Activated effector memory CD4-positive, alpha-beta T cell treated with anti-CD3 and anti-CD28 coated beads, Interleukin-2, amount 50 U/mL, for 16 hours (primary cell): ENCODE measurements at places on chromosomes 16 and 17.

DNA sequence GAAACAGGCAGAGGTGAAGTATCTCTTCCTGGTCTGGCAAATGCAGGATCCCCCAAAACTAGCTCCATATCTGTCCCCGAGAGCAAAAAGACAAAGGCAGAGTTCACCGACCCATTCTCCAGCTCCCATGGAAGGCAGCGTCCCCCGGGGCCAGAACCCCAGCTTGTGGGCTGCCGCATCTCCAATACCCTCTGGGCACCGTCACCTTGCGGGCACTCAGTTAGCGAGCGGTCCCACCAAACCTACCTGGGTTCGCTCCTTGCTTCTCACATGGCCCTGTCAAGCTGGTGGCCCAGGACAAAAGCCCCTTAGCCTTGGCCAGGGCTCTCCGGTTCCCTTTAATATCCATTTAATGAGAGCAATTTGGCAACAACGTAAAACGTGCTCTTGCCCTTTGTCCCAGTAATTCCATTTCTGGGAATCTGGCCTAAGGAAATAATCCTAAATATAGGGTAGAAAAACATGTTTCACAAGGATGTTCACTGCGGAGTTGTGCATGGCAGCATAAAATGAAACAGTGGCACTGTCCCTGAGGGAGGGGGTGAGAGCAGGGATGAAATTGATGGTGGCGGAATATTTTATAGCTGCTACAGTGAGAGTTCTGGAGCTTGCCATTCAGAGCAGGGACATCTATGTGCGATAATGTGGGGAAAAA, 157.1 kb downstream of the CMIP start:
- no peak for DNase-seq

DNA sequence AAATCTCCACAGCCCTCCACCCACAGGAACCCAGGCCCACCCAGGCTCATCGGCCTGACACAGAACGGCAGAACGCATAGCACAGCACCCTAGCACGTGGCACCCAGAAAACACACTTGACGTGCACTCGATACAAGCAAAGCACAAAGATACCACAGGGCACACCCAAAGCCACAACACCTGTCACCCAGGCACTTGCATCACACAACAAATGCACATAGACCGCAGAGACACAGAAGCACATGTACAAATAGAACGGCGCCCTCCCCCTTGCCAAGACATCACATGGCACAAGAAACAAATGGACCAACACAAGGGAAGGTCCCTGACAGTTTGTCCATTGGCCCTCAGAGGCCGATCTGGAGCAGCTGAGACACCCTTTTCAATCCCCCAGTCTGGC, 147.7 kb upstream of the WSCD1 start:
- DNase-seq: no peak

DNA sequence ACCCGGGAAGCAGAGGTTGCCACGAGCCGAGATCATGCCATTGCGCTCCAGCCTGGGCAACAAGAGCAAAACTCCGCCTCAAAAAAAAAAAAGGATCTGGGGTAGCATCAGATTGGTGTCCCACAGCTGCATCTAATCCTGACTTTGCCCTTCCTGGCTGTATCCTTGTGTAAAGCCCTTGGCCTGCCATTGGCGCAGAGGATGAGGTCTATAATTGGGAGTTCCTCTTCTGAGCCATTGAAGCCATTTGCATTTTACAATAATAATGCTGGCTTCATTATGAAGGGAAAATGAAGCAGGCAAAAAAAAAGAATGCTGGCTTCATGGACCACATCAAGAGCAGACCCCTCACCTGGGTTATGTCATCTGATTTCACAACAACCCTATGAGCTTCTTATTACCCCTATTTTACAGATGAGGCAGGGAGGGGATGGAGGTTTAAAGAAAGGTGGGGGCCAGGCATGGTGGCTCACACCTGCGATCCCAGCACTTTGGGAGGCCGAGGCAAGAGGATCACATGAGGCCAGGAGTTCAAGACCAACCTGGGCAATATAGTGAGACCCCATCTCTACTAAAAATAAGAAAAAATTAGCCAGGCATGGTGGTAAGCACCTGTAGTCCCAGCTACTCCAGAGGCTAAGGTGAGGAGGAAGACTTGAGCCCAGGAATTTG, 1.2 kb upstream of the LITAFD start:
- no peak for DNase-seq

GRCh38 chr17:64236827-64237403, 26.1 kb downstream of the TEX2 start:
- no peak for DNase-seq

DNA sequence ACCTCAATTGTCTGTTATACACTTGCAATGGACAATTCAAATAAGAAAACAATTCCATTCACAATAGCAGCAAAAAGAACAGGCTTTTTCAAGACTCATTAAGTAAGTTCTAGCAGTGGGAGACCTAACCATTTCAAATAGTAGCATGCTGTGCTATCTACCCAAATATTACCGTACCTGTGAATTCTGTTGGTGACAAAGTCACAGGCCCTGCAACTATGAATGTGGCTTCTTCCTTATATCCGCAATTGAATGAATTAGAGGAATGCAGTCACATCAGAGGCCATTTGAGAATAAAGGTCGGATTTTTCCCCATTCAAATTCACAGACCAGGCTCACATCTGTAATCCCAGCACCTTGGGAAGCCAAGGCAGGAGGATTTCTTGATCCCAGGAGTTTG, 800 bp upstream of the NME4 start:
- no peak for DNase-seq

GRCh38 chr16:73998707-73999106, 297.9 kb upstream of the PSMD7 start:
- DNase-seq: no peak

- DNase-seq: no peak
Measured at GRCh38 chr16:59259074-59259949, 525.2 kb upstream of the GOT2 start.

DNA sequence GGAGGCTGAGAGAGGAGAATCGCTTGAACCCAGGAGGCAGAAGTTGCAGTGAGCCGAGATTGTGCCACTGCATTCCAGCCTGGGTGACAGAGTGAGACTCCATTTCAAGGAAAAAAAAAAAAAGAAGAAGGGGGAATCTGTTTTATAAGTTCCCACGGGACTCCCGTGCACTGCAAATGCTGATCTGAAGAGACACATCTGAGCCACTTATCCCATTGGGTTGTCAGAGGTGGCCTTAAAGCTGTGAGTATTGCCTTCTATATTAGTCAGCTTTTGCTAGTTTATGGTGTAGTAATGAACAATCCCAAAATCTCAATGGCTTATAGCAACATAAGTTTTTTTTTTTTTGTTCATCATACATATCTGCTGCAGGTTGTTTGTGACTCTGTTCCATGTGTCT, 82.8 kb downstream of the MRM1 start:
- no peak for DNase-seq

DNA sequence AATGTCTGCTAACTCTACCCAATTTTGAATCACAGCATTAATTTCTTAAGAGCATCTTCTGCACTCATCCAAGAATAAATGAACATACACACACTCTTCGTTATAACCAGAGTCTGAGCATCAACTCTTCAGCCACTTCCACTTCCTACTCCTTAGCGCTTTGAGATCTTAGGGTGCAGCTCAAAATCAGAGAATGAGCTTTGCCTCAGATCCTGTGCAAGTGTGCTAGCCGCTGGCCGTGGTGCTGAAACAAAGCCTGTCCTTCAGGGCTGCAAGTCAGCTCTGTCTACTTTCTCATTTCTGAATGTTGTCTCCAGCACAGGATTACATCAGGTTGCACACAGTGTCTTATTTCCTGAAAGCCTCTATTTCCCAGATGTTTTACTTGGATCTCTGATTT, 165.4 kb downstream of the AIPL1 start:
- no peak for DNase-seq

GRCh38 chr17:69213059-69213813, 15.4 kb downstream of the ABCA10 start:
- no peak for DNase-seq

DNA sequence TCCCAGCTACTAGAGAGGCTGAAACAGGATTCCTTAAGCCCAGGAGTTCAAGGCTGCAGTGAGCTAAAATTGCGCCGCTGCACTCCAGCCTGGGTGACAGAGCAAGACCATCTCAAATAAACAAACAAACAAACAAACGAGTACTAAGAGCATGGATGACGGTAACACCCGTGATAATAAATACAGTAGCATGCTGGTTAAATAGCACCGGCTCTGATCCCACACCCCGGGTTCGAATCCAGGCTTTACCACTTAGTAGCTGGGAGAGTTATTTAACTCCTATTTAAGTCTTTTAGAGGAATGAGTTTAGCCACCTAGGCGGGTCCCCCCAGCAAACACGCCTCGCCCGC, 301 bp upstream of the METTL22 start:
- no peak for DNase-seq

- no peak for DNase-seq
Measured at GRCh38 chr16:83409347-83409746, 398.4 kb upstream of the HSBP1 start.

GRCh38 chr17:74733365-74734122, 3.5 kb upstream of the RAB37 start:
- DNase-seq: no peak

- no peak for DNase-seq
Measured at GRCh38 chr16:81873206-81873605, 94.1 kb downstream of the PLCG2 start.

GRCh38 chr16:9970796-9971195, 211.4 kb downstream of the GRIN2A start:
- DNase-seq: no peak

- DNase-seq: no peak
Measured at GRCh38 chr16:19375561-19376158, 42.0 kb upstream of the TMC5 start.

DNA sequence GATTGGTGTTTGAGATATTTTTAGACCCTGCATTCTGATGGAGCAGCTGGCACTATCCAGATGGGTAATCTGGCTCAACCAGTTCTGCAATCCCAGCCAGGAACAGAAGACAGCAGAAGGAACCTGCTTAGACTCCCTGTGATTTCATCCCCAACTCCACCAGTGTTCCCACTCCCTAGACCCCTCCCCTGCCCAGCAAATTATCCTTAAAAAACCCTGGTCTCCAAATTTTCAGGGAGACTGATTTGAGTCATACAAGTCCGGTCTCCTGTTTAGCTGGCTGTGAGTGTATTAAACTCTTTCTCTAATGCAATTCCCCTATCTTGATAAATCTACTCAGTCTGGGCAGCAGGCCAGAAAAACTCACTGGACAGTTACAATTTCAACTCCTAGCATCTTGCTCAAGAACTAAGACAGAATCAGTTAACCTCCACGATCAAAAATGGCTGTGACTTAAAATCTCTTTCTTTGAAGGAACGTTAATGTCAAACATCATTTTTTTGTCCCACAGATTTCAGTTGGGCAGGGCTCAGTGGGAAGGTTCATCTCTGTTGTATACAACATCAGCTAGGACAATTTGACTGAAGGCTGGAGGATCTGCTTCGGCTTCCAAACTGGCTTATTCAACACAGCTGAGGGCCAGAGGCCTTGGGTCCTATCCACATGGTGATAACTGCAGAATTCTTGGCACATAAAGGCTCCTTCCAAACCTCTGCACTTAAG, 4.9 kb upstream of the RBL2 start:
- no peak for DNase-seq

GRCh38 chr16:30656388-30656787, 1.8 kb upstream of the FBRS start:
- DNase-seq: no peak

DNA sequence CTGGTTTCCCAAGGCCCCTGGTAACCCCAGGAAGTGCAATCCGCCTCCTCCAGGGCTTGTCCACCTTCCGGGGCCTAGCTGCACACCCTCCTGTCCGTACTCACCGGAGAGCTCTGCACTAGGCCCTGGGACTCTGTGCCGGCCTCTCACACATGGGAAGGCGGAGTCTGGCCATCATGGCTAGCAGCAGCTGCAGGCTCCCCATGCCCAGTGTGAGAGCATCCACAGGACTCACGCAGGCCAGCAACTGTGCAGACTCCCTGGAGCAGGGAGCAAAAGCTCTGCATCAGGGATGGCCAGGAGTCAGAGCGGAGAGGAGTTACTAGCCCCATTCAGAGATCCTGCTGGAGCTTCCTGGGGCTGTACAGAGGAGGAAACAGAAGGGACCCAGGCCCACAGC, 20.2 kb downstream of the FOXN1 start:
- no peak for DNase-seq

DNA sequence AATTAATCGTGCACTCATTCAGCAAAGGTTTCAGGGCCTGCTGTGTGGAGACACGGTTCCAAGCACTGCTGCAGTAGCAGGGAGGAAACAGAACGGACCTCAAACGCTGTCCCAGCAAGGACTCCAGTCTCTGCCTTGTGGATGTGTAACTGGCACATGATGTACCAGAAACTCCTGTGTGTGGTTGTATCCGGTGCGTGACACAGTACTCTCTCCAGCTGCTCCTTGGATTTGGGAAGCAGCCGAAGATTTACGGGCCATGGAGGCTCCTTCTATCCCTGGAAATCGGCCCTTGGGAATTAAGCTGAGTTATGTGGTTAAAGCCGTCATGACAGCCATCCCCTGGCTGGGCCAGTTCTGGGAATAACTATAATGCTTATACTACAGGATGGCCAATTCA, 8.5 kb upstream of the ANKRD11 start:
- no peak for DNase-seq
